ENCODE measurements at places on chromosomes 13 and 19.

DNA sequence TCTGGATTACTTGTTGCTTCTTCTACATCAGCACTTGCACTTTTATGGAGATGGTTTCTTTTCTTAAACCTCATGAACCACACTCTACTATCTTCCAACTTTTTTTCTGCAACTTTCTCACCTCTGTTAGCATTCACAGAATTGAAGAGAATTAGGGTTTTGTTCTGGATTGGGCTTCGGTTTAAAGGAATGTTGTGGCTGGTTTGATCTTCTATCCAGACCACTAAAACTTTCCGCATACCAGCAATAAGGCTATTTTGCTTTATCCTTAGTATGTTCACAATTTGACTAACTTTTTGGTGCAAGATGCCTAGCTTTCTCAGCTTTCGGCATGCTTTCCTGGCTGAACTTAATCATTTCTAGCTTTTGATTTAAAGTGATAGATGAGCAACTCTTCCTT, 666.7 kb upstream of the MIR17HG start:
- DNase-seq: no peak

DNA sequence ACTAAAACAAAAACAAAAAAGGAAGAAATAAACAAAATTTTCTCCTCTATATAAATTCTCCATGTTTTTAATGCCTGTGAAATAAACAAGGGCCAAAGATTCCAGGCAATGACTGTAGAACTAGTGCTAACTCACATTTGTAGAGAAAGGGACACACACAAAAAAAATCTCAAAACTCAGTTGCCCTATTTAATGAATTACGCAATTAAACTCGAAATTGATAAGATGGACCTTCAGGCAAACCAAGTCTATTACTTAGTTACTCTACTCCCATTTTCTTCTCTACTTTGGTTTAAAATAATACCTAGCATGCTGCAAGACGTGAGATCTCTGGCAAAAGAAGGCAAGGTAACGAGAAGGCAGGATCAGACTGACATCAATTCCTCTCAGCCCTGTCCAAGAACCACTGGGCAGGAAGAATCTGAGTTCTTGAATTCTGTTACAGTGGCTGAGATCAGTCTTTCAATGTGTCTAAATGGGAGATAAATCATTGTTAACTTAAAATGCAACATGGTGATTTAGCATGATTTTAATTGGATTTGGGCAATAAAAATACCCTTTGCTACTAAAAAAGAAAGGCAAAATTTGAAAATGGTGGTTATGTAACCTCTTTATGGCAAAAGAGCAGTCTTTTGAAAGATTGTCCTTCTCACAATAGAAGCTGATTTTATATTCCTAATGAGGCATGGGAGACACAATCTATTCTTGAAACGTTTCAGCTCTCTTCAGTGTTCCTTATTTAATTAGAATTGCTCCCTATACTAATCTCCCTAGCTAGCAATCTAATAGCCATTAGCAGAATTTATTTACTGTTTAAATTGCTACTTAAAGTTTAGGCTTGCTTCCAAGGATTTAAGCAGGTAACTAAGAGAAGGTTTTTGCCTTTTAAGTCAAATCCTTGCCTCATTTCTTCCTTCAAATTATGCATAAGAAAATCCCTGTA, 25.9 kb downstream of the SPRY2 start:
- DNase-seq: no peak

GRCh38 chr13:80835902-80836301, 495.0 kb upstream of the SPRY2 start:
- no peak for DNase-seq

DNA sequence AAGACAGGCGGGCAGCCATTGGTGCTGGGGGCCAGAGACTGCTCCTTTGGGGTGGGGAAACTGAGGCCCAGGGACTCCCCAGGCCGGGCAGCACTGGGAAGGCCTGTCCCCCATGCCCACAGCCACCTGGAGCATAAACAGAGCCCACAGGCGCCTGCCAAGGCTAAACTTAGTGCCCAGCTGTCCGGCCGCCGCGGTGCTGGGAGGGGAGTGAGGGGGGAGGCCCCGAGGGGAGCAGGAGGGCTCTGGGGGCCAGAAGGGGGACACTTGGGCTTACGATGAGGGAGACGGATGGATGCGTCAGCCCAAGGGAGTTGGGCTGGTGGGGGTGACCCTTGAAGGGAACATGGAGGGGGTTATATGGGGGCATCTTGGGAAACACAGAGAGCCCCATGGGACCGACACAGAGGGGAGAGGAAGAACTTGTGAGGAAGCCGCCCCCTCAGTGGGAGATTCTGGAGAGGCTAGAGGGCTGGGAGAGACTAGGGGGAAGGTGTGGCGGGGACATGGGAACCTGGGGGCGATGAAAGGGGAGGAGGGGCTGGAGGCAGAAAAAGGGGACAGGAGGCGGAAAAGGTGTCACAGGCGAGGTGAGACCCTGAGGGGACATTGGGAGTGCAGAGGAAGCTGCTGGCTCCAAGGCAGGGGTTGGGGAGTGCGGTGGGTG, 2.2 kb downstream of the CERS1 start:
- DNase-seq: no peak

GRCh38 chr13:111389621-111390521, 69.4 kb downstream of the TEX29 start:
- no peak for DNase-seq

DNA sequence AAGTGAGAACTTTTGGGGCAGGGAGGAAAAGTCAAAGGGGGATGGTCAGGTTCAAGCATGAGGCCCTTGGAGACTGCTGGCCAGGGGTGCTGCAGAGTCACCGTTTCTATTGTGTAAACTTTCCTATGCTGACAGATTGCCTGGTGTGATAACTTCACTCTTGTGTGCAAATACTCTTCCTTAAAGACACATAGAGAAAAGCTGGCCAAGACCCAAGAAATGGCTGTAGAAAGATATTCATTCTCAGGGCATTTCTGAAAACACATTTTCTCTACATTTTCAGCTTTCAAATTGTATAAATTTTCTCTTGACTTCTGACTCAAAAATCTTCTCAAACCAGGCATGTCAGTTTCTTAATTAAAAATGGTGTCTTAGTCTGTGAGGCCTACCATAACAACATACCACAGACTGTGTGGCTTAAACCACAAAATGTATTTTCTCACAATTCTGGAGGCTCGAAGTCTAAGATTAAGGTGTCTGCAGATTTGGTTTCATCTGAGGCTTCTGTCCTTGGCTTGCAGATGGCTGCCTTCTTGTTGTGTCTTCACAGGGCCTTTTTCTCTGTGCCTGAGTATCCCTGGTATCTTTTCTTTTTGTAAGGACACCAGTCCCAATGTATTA, 304.5 kb downstream of the KCNRG start:
- DNase-seq: no peak

- DNase-seq: no peak
Measured at GRCh38 chr13:59659981-59660380, 503.7 kb downstream of the DIAPH3 start.

All from activated T-helper 1 cell treated with anti-CD3 and anti-CD28 coated beads, Interleukin-12 subunit alpha, Interleukin-12 subunit beta, Interleukin-2, Interleukin-4 antibody, amounts not matched to agents 30 ng/mL and 10 ng/mL and 1 ng/mL, durations not matched to agents 14 hours and 24 hours and 36 hours (primary cell).